MG63 (cell line): ENCODE measurements at places on chromosomes 13 and 19.

DNA sequence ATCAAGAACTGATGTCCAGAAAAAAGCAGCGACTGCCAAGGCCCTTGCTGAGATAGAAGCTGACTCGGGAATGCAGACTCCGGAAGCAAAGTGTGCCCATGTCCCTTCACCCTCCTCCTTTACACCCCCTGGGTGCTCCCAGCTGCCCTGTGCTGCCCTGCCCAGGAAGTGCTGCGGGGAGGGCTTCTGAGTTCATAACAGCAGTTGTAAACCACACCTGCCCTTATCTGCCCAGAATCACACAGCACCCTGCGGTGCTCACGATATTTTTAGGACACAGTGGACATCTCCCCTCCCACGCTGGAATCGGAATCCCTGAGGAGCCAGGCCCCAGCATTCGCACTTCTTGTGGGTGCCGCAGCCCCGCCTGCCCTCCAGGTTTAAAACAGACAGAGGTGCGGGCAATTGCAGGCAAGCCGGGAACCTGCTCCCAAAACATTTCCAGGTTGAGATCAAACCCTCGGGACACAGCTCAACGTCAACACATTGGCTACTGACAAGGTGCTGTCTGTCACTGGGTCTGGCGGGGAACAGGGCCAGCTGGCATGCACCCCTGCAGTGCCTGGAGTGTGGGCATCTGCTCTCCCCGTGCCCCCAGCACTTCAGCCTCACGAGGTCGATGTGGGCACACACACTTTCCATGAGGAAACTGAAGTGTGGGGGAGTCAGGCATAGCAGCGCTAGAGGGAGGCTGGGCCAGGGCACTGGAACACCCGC, 36.8 kb downstream of the RAB20 start:
- no peak for DNase-seq

- DNase-seq, result no peak
These were observed 1884.3 kb upstream of the PCDH20 start for GRCh38 chr13:63299866-63300394.

DNA sequence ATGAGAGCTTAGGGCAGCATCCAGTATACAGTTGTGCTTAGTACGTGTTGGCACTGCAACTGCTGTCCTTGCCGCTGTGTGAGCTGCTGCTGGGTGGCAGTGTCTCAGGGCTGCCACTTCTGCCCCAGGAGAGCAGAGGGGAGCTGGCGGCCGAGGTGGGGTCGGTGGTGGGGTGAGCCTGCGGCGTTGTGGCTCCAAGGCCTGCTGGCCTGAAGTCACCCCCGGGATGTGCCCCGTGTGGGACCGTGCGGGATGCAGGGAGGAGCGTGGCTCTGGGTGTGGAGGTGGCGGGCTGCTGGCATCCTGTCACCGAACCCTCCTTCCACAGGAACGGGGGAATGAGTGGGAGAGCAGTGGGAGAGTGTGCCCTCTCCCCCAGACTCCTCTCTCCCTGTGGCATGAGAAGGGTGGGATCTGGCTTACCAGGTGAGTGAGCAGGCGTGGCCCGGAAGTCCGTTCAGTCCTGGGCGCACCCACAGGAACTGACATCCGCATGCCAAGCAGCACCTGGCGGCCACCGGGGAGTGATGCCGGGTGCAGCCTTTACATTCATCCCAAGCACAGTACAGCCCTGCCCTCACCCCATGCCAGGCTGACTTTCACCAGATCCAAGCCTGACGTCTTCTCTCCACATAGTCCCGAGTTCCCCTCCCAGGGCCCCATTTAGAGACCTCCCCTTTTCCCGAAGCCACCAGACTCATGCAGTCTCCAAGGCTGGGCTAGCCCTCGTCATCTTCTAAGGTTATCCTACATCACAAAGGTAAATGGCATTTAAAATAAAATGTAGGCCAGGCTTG, 26.6 kb downstream of the MCF2L start:
- DNase-seq, result no peak

DNA sequence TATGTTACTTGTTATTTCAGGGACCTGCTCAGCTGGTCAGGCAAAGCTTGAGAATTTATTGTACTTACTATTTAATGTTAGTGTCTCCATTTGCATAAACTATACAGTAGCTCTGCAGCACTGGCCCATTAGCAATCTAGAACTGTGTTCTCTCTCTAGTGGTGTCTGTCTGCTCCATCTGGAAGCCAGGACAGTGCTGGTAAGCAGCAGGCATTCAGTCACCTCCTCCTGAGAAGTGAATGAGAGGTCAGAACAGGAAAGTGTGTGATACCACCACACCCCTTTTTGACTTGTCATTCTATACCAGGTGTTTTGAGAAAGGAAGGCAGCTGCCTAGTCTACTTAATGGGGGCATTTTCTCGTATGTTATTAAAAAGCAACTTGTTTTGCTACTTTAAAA, 3.9 kb downstream of the COG3 start:
- no peak for DNase-seq

- no peak for DNase-seq
These were observed 676 bp downstream of the BRCA2 start for GRCh38 chr13:32316028-32316339.
